ENCODE measurements at places on chromosomes 16 and 17. TPM values are rescaled to one million over a fixed set of nuclear protein-coding genes. Genes with fewer than 3 reads are reported as not detected.

GRCh38 chr16:685967-686366, 1.8 kb upstream of the JMJD8 start:
- DNase-seq = peak; percentile 67
- H3K27ac ChIP-seq = no peak overlapping the region
- H3K4me3 ChIP-seq = no peak overlapping the region
- no peaks in the 10 kb centered on the region for H3K27me3 ChIP-seq

DNA sequence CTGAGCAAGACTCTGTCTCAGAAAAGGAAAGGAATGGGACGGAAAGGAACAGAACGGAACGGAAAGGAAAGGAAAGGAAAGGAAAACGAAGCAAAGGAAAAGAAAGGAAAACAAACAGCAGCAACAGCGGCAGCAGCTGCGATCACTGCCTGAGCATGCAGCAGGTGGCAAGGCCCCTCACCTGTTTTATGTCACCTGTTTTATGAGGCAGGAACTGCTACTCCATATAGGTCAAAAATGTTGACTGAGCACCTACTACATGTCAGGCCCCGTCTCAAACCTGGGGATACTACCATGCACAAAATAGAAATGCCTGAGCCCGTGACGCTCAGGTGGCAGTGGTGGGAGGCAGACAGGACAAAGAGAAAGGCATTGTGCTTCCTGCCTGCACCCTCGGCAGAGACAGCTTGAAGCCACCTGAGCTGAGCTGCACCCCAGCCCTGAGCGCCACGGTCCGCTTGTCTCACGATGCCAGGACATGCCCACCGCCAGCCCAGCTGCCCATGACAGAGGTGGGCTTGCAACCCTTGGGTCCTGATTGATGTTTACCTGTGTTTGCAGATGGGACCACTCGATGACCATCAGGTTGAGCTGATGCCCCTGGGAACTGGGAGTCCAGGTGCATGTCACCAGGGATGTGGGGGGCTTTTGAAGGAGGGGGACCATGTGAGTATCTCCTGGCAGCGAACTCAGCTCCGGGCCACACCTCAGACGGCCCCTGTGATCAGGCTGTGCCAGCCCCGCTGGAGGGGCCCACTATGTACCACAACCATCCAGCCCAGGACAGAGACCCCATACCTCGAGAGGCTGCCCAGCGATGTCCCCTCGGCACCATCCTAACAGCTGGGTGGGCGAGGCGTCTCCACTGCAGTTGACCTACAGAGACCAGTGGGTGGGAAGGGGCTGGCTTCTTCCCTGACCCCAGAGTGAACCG, 77.4 kb downstream of the RMI2 start:
- no peak overlapping the region for H3K27ac ChIP-seq
- no peak for DNase-seq
- H3K36me3 ChIP-seq = no peaks in the 10 kb centered on the region
- H3K27me3 ChIP-seq = no peaks in the 10 kb centered on the region

GRCh38 chr17:66455060-66455459, 152.6 kb downstream of the PRKCA start:
- no peak overlapping the region for H3K4me3 ChIP-seq
- H3K27ac ChIP-seq = no peak overlapping the region
- no peaks in the 10 kb centered on the region for H3K4me1 ChIP-seq

GRCh38 chr17:2366747-2367494, 29.6 kb downstream of the SGSM2 start:
- H3K27ac ChIP-seq = no peak overlapping the region
- DNase-seq = peak; percentile 74
- no peaks in the 10 kb centered on the region for H3K27me3 ChIP-seq
- no peaks in the 10 kb centered on the region for H3K36me3 ChIP-seq
- H3K4me1 ChIP-seq = no peaks in the 10 kb centered on the region

DNA sequence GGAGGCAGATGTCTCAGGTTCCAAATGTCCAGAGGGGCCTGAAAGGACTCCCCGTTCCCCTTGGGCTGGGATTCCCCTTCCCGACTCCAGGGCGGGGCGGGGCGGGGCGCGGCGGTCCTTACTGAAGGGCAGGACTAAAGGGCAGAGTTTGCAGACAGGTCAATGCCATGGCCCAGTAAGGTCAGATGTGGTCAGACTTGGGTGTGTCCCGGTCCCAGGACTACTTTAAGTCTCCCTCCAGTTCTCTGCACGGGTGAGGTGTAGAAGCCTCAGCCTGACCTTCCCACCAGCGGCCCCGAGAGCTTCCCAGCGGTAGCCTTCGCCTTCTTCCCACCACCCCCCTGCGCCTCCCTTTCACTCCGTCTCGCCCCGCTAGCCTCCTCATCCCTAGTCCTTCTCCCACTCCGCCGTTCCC, 532 bp downstream of the KDM6B start:
- no peaks in the 10 kb centered on the region for H3K27me3 ChIP-seq
- DNase-seq = peak; percentile 90
- H3K4me3 ChIP-seq = peak overlapping the region; percentile 72
- no peaks in the 10 kb centered on the region for H3K4me1 ChIP-seq
- no peaks in the 10 kb centered on the region for H3K36me3 ChIP-seq

DNA sequence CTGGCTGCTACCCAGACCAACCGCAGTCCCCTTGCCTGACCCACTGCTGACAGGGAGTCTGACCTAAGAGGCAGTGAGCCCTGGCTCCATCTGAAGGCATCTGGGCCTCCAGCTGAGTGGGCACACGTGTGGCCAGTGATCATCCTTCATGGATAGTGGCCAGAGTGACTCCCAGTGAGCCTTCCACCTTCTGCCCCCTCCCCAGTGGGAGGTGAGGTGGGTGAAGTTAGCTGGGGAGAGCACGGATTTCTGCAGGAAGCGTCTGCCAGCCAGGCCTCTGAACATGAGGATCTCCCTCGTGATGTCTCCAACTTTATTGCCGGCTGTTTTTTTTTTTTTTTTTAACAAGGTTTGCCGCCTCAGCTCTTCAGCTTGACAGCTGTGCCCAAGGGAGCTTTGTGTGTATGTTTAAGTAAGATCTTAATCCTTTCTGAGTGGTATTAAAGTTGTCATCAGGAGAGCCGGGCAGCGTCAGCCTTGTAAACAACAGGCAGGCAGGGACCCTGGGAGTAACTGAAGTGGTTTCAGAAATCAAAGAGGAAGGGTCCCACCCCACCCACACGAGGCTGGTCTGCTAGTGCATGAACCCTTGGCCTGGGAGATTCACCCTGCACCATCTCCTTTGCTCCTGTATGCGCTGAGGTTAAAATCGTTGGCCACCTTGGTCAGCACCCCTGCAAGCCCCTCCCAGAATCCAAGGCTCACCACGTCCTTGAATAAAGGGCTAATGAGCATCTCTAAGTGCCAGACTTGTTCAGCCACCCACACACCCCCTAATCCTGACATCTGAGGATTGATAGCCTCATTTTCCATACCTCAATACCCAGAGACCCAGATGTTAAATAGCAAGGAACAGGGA, 33.3 kb downstream of the RHBDL3 start:
- H3K4me1 ChIP-seq = no peaks in the 10 kb centered on the region
- H3K4me3 ChIP-seq = no peak overlapping the region
- no peaks in the 10 kb centered on the region for H3K27me3 ChIP-seq
- no peaks in the 10 kb centered on the region for H3K36me3 ChIP-seq
- H3K27ac ChIP-seq = no peak overlapping the region
- no peak for DNase-seq

The OR4D2 gene
- not detected for total RNA-seq

The CLEC19A gene
- not detected for total RNA-seq

The ADAP2 gene
- 44.6 TPM for total RNA-seq

The SECTM1 gene
- total RNA-seq = 15.8 TPM
